Fibroblast of skin of left quadriceps (primary cell): ENCODE measurements at places on chromosomes 16 and 17.

GRCh38 chr17:81286491-81287145 lies 8.5 kb downstream of the SLC38A10 start:
- no peak for DNase-seq

GRCh38 chr17:51537996-51538550 lies 277.7 kb downstream of the UTP18 start:
- DNase-seq: no peak

DNA sequence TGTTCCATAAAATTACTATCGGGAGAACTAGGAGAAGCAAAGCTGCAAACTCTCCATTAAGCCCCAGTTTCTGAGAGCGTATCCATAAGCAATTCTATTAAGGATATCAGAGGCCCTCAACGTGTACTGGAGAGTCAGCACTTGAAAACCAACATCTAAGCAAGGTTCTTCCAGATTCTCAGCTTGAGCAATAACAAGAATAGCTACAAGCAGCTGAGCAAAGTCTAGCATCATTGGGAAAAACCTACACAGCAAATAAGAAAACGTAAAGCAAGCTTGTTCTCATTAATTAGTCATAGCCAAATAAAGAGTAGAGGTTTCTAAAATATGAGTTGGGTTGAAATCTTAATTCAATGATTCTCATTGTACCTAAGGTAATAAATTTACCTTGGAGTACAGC lies 26.9 kb upstream of the COX10 start:
- no peak for DNase-seq

DNA sequence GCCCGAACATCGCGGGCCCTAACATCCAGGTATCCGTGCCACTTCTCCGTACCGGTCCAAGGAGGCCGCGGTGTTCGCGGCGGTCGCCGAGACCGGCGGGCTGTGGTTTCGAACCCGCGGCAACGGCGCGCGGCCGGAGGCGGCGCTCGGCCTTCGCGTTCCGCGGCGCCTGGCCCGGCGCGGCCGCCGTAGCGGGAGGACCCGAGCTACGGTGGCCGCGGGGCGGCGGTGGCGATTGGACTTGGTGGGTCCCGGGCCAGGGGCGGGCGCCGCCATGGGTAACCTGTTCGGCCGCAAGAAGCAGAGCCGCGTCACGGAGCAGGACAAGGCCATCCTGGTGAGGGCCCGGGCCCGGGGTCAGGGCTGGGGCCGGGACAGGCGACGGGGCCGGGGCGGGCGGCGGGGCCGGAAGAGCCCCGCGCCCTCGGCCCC lies at the start of gene CHMP6:
Gene CHMP6, plus strand, starts transcription at position 197 of the 432 bp plus-strand sequence. Its CDS starts 78 bp downstream, at position 275.
- peak; percentile 53 for DNase-seq

DNA sequence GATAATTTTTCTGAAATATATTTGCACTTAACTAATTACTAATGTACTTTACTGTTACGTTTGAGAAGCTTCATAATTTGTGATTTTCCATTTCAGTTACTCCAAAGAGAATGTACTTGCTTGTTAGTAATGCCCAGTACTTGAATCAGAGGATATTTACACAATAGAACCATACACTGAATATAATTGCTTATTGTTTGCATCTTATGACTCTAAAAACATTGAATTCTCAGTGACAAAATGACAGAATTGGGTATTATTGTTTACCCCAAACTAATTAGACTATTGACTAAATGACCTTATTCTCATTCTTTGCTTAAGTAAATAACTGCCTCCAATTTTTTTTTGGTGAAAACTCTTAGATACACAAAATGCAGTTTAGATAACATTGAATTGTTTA lies 8.9 kb downstream of the CCP110 start:
- DNase-seq: no peak

DNA sequence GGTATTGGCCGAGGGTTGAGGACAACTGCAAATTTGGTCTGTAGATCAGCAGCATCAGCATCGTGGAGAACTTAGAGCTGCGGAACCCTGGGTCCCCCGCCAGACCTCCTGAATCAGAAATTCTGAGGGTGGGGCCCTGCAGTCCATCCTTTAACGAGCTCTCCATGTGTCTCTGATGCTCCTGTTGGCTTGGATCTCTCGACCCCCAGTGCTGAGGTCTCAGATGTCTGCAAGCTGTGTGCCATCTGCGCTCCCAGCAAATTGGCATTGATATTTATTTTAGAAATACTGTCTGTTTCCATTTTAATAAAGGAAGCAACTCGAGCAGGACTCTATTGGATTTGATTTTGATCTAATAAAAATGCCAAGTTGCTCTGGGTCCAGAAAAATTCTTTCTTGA lies 250.0 kb downstream of the KATNIP start:
- DNase-seq: no peak

DNA sequence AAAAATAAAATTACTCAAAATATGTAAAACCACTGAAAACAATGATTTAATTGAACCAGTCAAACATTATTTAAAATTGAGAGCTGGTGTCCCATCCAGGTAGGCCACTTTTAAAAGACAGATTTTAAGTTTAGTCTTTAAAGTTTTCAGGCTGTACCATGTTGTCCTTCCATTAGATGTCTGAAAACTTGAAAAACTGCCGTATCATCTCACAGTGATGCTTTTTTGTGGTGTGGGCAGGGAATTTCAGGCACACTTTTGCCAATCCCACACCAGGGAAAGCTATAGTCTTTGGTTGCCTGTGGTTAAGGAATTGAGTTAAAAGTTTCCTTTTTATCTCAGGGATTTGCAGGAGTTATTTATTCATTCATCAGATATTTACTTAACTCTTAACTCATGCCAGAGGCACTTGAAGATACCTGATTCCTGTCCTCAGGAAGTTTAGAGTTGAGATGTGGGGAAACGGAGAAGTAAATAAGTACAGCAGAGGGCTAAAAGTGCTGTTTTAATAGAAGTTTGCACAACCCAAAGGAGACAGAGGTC lies 3.2 kb downstream of the SNTB2 start:
- DNase-seq: no peak

DNA sequence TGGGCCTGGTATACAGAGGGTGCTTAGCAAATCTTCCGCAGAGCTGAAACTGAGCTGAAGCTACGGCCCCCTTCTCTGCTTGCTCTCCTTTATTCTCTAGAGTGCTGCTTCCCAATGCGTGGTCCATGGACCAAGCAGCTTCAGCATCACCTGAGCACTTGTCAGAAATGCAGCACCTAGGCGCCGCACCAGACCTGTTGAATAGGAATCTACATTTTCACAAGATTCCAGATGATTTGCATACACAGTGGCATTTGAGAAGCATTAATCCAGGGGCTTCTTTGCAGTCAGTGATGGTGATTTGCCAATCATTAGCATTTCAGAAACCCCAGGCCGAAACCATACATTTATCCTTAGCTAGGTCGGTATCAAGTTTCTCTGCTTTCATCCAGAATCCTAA lies 204.2 kb downstream of the CDH13 start:
- no peak for DNase-seq

- no peak for DNase-seq
These were observed 27.2 kb downstream of the MGRN1 start for GRCh38 chr16:4651827-4652226.

DNA sequence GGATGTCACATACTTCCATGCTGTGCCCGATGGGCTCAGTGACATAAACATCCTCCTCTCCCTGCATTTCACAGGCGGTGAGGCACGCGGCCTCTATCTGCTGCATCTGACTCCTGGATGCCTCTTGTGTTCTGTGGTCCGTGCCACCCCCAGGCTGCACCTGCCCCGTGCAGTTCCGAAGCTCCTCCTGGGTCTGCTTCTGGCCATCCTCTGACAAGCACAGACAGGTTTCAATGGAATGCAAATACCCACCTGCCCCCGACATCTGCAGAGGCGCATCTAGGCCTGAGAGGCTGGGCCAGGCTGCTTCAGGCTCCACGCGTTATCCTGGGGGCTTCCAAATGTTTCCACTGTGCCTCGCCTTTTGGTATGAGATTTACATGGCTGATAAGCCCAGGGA lies 46.3 kb upstream of the DNAH17 start:
- DNase-seq: no peak

GRCh38 chr16:69326172-69326873 lies 4.1 kb downstream of the PDF start:
- DNase-seq: no peak

DNA sequence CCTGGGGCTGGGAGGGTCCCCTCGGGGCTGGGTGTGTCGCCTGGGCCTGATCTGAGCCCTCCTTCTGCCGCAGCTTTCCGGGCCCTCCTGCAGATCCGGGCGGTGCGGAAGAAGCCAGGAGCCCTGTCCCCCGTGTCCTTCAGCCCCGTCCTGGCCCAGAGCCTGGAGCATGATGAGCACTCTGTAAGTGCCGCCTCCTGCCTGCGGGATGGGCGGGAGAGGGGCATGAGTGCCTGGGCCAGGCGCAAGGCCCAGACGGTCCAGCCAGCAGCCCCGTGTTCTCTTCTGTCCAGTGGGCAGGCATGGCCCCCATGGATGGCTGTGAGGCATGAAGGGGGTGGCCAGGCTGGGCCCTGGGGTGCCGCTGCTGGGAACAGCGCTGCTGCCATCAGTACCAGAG lies 16.0 kb upstream of the NUDT16L1 start:
- DNase-seq: no peak

- peak; percentile 53 for DNase-seq
These were observed 168.0 kb upstream of the RPH3AL start for GRCh38 chr17:520447-521182.

DNA sequence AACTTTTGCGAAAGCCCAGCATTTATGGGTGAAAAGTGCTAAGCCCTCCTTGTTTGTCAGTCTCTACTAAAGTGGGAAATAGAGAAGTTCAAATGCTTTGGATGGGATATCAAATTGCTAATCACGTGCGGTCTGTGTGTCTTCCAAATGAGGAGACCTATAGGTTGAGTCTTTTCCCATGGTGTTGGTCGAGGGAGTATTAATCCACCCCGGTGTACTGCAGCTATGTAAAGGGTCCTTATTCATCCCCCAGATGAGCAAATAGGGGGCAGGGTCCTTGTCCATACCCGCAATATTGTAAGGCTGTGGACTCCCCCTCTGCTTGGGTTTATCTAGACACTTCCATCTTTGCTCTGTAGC lies 14.6 kb downstream of the KIAA0513 start:
- DNase-seq: no peak

DNA sequence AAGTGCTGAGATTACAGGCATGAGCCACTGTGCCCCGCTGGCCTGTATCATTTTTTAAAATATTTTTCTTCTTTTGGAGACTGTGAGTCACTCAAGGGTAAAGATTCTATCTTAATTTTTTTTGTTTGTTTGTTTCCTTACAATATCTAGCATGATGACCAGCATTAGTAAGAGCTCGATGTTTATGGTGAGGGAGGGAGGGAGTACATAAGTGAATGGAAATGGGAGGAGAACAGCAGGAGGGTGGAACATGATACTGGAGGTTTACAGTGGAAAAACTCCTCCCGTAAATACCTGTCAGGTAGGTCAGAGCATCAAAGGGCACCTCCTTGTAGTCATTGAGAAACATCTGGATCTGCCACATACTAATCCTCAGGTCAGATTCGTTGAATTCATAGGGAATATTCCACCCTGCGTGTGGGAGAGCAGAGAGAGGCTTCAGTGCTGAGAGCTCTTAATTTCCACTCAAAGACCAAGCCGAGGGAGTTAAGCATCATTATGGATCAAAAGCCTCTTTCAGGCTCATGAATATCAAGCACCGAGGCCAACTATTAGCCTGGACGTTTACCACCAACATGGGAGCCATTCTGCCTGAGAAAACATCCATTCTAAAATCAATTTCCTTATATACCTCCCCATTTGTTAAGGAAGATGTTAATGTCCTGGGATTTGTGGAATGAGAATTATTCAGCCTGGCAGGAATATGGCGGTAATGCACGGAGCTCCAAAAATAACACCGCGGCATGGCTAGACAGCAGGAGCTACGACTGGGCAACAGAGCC lies 51.8 kb downstream of the LYRM1 start:
- DNase-seq: no peak

GRCh38 chr17:45823598-45823997 lies 21.1 kb upstream of the SPPL2C start:
- no peak for DNase-seq

GRCh38 chr17:51673070-51673469 lies 412.7 kb downstream of the UTP18 start:
- no peak for DNase-seq

DNA sequence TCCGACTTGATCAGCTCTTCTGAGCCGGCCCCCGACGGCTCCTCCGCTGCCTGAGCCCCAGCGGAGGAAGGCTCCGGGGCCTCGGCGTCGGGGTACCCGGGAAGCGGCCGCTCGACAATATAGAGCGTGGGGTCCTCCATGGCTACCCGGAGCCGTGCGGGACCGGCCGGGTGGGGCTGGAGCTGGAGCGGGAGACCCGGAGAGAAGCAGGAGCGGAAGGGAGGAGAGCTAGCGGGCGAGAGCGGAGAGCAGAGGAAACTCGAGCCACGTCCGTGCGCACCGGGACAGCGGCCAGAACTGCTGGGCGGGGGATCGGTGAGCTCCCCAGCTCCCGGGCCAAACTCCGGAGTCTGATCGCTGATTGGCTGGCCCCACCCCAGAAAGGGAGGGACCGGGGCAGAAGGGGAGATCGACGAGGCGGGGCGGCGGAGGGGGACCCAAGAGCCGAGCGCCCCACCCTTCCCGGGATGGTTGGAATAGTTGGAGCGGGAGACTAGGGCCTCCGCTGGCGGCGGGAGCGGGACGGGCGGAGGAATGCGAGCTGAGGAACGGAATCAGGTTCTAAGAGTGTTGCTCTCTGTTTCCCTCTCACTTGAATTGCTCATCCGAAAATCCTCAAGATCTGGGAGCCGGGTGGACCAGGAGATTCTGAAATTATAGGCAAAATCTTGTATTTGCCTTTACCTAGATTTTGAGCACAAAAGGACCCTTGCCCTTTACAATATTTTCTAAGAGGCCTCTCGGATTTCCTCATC lies at the start of gene CAVIN1:
Gene CAVIN1, minus strand, starts transcription at position 299 of the 755 bp plus-strand sequence. Its CDS starts 159 bp downstream, at position 140.
- DNase-seq: peak; percentile 99

DNA sequence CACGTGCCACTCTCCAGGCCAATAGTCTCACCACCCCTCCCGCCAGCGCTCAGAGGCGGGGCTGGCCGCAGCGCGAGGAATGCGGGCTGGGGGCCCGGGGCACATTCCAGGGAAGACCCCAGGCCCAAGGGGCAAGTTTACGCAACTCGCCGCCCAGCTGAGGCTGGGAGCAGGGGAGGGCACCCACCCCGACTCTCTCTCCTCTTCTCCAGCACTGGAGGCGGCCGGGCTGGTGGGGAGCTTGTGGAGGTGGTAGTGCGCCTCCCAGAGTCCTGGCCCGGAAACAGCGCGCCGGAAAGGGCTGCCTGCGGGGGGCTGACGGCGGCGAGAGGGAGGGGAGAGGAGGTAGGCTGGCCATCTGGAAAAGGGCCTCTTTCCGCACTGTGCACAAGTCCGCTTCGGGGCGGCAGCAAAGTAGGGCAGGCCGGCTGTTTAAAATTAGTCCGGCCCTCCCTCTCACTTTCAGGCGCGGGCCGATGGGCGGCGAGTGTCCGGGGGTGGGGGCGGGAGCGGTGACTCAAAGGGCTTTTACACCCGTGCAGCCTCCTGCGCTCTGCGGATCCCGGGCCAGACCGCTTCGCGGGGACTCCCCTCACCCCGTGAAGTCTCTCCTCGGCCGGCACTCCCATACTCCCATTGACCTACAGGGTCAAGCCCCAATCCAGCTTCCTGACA lies 1.1 kb downstream of the FHOD1 start:
- peak; percentile 65 for DNase-seq

DNA sequence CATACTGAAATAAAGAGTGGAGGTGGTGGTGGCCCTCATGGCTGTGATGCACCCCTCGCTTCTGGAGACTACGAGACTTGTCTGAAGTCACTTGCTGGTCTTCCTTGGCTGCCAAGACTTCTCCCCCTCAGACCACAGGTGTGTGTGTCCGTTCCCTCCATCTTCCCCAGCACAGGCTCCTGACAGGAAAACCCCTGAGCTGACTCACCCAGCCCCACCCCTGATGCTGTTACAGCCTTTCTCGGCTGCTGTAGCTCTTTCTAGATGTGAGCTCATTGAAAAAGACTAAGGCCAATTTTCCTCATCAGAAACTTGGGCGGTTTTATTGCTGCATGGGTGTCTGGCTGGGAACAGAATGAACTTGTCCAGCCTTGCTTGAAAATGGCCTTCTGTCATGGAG lies 296.9 kb downstream of the TMEM114 start:
- DNase-seq: no peak
